Right atrium auricular region (tissue), 2 donors: ENCODE measurements at places on chromosomes 2 and 18. TPM values are rescaled to one million over a fixed set of nuclear protein-coding genes. Genes with fewer than 3 reads are reported as not detected.

DNA sequence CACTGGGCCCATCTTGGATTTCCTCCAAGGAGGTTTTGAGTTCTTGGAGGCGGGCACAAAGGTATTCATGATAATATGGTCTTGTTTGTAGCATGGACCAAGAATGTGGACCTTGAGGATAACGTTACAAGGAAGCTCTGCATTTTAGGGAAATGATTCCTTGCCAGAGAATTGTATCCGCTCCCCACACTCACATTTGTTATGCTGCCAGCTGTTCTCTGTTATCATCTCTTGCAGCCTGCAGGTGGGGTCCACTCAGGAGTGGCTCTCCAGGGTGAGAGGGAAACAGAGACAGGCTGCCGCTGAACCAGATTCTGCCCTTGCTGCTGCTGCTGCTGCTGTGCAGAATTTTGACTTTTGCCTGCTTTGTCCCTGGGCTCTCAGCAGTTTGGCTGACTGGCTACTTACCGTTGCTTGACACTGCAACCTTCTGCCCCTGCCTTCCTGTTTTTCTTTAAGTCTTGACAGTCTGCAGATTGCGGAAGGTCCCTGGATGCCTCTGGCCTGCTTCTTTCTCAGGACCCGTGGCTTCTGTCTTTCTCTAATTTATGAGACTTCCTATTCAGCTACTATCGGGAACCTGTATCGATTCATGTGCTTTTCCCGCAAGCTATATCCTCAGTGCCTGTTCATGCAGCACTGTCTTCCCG is 122.3 kb upstream of the DOCK10 start:
- H3K4me1 ChIP-seq: no peaks in the 10 kb centered on the region
- no peak overlapping the region for H3K27ac ChIP-seq
- DNase-seq: no peak
- no peak overlapping the region for H3K4me3 ChIP-seq

DNA sequence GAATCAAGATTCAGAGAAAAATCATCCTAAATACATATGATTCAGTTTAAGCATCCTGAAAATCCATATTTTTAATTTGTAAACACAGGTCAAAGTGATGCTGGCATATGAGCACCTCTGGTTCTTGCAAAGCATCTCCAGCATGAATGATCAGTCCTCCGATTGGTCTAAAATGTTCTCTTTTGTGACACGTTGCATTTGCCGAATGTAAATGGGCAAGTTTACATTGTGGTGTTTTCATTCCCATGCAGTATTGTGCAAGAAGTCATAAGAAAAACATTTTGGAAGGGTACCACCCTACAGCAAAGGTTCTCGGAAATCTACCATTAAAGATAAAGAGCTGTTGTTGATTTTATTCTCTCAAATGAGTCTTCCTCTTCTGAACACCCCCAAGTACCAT is 108.0 kb upstream of the UNC80 start:
- no peak overlapping the region for H3K27ac ChIP-seq
- no peak for DNase-seq
- no peaks in the 10 kb centered on the region for H3K27me3 ChIP-seq

- DNase-seq: no peak
- no peak overlapping the region for H3K27ac ChIP-seq
- H3K4me1 ChIP-seq: no peaks in the 10 kb centered on the region
- no peaks in the 10 kb centered on the region for H3K36me3 ChIP-seq
- no peak overlapping the region for H3K4me3 ChIP-seq
Measured at GRCh38 chr2:234145511-234145910, 95.0 kb downstream of the SPP2 start.

DNA sequence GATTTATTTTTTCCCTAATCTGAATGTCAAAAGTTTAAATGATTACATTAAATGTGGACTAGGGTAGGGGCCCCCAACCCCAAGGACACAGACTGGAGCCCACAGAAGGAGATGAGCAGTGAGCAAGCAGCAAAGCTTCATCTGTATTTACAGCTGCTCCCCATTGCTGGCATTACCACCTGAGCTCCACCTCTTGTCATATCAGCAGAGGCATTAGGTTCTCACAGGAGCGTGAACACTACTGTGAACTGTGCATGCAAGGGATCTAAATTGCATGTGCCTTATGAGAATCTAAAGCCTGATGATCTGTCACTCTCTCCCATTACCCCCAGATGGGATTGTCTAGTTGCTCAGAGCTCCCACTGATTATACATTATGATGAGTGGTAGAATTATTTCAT is 3.8 kb downstream of the MOB1A start:
- H3K27ac ChIP-seq: no peak overlapping the region
- DNase-seq: no peak
- H3K4me1 ChIP-seq: no peaks in the 10 kb centered on the region
- H3K4me3 ChIP-seq: no peak overlapping the region
- peaks cover 17% of the 10 kb centered on the region for H3K36me3 ChIP-seq
- H3K27me3 ChIP-seq: no peaks in the 10 kb centered on the region

GRCh38 chr2:235618039-235618438 is 124.2 kb downstream of the AGAP1 start:
- no peaks in the 10 kb centered on the region for H3K4me1 ChIP-seq
- peak overlapping the region; percentile 2 for H3K27ac ChIP-seq
- no peaks in the 10 kb centered on the region for H3K36me3 ChIP-seq
- DNase-seq: no peak
- H3K27me3 ChIP-seq: no peaks in the 10 kb centered on the region
- no peak overlapping the region for H3K4me3 ChIP-seq

DNA sequence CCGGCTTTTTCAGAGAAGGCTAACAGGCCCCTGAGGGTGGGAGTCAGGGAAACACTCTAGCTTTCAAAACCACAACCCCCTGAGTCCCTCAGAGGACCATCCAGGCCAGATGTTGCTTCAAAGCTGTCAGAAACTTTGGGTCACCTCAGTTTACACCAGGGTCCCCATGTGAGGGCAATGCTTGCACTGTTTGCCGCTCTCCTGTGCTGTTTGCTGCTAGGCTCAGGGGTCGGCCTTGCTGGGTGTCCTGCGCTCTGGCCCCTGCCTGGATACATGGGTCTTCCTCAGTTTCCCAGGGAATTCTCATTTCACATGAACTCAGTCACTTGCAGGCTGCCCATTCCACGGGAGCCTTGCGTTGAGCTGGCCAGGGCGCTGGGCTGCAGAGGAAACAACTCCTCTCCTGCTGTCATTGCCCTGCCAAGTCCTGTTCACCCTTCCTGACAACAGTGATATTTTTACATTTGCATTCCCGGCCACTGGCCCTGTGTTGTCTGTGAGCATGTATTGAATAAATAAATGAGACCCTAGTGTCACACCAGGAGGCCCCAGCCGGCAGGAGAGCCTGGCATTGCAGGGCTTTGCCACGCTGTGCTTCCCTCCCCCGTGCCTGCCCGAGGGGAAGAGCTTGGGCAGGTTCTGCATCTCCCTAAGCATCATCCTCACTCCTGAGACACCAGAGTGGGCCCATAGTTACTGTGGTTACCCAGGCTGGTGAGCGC is 73.2 kb upstream of the RAB6C start:
- H3K4me1 ChIP-seq: no peaks in the 10 kb centered on the region
- H3K27ac ChIP-seq: no peak overlapping the region
- no peak overlapping the region for H3K4me3 ChIP-seq
- H3K36me3 ChIP-seq: no peaks in the 10 kb centered on the region

- peaks cover 2% of the 10 kb centered on the region for H3K4me1 ChIP-seq
- H3K27me3 ChIP-seq: no peaks in the 10 kb centered on the region
- no peak overlapping the region for H3K27ac ChIP-seq
- H3K36me3 ChIP-seq: no peaks in the 10 kb centered on the region
Measured at GRCh38 chr2:27925766-27926472, 35.4 kb downstream of the BABAM2 start.

GRCh38 chr2:179349670-179350303 is 85.2 kb upstream of the SESTD1 start:
- no peaks in the 10 kb centered on the region for H3K4me1 ChIP-seq
- no peak overlapping the region for H3K27ac ChIP-seq
- DNase-seq: no peak
- H3K36me3 ChIP-seq: no peaks in the 10 kb centered on the region

- H3K27ac ChIP-seq: no peak overlapping the region
- H3K36me3 ChIP-seq: no peaks in the 10 kb centered on the region
- no peaks in the 10 kb centered on the region for H3K27me3 ChIP-seq
- DNase-seq: no peak
- H3K4me1 ChIP-seq: no peaks in the 10 kb centered on the region
- H3K4me3 ChIP-seq: no peak overlapping the region
Measured at GRCh38 chr2:75424936-75425619, 135.7 kb downstream of the EVA1A start.

DNA sequence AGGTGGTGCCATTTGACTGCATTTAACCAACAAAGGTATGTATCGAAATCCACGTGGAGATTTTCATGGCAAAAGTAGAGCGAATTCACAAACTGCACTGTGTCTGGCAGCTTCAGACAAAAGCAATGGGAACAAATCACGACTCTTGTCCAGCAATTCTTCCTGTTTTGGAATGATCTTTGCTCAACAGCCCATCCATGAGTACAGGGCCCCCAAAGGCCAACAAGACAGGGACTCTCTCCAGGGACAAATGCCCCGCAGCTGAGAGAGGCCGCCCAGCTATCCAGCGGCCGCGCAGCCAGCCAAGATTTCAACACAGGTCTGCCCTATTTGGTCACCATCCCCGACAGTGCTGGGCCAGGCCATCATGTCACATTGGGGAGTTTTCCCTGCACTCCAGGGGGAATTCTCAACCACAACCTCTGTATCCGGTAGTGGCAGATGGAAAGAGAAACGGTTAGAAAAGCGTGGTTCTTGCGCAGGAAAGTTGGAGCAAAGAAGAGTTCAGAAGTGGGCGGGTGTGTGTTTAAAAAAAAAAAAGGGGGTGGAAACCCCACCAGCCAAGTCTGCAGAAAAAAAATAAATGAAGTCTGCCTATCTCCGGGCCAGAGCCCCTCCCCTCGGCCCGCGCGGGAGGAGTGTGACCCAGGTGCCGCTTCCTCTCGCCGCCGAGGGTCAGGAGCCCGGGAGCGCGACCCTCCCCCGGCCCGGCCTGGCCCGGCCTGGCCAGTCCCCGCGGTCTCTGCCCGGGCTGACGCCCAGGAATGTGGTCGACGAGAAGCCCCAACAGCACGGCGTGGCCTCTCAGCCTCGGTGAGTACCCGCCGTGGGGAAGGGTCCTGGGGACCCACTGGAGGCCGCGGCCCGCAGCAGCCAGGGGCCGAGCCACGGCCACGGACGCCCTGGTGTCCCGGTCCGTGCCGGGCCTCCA is at the start of gene GYPC:
TSS of gene GYPC (plus strand) at position 659 of the 931 bp plus-strand sequence. CDS start at position 765, 106 bp downstream.
- peak within 1 kb of the TSS; percentile 76 for H3K4me3 ChIP-seq
- H3K27me3 ChIP-seq: no peaks in the 10 kb centered on the region
- H3K4me1 ChIP-seq: no peaks in the 10 kb centered on the region
- DNase-seq: peak; percentile 91
- H3K36me3 ChIP-seq: no peaks in the 10 kb centered on the region
- peak within 1 kb of the TSS; percentile 99 for H3K27ac ChIP-seq

GRCh38 chr2:196101325-196101991 is 32.8 kb upstream of the DNAH7 start:
- no peak for DNase-seq
- H3K27ac ChIP-seq: no peak overlapping the region
- H3K27me3 ChIP-seq: no peaks in the 10 kb centered on the region
- no peaks in the 10 kb centered on the region for H3K4me1 ChIP-seq

DNA sequence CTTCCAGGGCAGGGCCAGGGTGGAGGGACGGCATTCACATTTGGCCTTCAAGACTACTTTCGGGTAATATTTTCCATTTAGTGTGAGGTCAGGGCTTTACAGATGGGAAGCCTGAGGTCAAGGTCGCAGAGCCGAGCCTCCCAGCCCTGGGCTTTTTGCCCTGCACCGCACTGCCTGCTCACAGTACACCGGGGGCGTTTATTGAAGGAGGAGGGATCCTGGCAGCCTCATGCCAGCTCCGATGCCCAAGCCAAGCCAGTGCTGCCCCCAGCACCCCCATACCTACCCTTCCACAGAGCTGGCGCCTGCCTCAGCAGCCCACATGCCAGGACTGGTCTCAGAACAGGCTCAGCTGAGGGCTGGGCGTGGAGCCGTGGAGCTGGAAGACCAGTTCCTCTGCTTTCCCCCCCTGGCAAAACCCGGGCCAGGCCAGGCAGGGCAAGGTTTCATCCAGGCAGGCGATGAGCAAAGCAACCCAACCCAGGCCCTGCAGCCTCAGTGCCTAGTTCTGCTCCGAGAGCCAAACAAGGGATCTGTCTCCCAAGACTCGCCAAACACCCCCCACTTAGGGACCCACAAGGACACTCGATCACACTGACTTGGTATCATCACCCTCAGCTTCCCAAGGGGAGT is 11.9 kb downstream of the SDC1 start:
- no peak overlapping the region for H3K27ac ChIP-seq

GRCh38 chr18:42174909-42175308 is 219.9 kb downstream of the PIK3C3 start:
- H3K4me1 ChIP-seq: no peaks in the 10 kb centered on the region
- no peaks in the 10 kb centered on the region for H3K36me3 ChIP-seq
- H3K27me3 ChIP-seq: no peaks in the 10 kb centered on the region
- H3K27ac ChIP-seq: no peak overlapping the region

DNA sequence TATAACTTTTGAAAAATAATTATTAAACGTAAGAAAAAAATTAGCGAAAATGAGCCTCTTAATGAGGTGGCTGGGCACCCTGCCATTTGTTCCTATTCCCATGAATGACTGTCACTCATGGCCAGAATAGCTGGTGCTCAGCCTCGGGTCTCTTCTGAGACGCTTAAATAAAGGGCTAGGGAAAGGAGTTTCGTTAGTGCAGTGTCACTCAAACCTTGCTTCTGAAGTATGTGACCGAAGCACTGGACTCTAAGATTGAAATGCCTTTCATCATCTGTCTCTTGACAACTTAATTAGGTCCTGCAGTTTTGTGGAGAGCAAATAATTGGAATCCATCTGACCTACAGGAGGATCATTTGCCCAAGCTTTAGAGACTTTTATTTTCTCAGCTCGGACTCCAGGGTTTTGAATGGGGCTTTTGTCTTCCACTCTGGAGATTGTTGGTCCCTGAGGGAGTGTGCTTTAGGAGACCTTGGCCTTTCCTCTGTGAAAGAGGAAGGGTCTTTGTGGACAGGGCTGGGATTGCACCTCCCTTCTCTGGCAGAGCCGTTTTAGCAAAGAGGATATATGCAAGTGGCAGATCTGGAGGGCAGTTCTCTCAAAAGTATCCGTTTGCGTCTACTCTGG is 42.3 kb upstream of the FHOD3 start:
- no peaks in the 10 kb centered on the region for H3K27me3 ChIP-seq
- H3K4me1 ChIP-seq: no peaks in the 10 kb centered on the region
- DNase-seq: no peak
- no peak overlapping the region for H3K4me3 ChIP-seq

DNA sequence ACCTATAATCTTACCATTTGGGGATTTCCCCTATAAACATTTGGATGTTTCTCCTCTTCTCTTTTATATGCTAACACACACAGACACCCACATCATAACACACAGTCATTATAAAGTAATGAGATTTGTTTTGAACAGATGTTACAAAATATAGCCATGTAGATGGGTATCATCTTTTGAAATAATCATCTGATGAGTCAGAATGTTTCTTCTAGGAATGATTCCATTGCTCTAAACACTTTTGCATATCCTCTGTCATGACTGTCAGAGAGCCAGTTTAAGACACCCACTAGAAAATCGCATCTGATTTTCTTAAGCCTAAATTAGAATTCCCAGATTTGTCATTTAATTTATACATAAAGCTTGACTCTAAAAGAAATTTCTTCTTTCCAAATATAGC is 442.6 kb downstream of the CMPK2 start:
- H3K36me3 ChIP-seq: no peaks in the 10 kb centered on the region
- no peak for DNase-seq
- no peak overlapping the region for H3K4me3 ChIP-seq
- no peaks in the 10 kb centered on the region for H3K4me1 ChIP-seq
- H3K27ac ChIP-seq: no peak overlapping the region

DPP10 gene
- not detected for total RNA-seq

TRABD2A gene
- total RNA-seq: 1.2 TPM

UCN gene
- total RNA-seq: 0.74 TPM

FBXO15 gene
- not detected for total RNA-seq

IL18R1 gene
- 1.9 TPM for total RNA-seq

SPP2 gene
- not detected for total RNA-seq

RSAD2 gene
- total RNA-seq: 3.6 TPM

NFATC1 gene
- 19.0 TPM for total RNA-seq

LIMS4 gene
- total RNA-seq: 5.2 TPM
